ENCODE measurements at places on chromosomes 7 and 10.
A peak's percentile ranks its signal among the peaks of the same experiment; 100 is the strongest.

DNA sequence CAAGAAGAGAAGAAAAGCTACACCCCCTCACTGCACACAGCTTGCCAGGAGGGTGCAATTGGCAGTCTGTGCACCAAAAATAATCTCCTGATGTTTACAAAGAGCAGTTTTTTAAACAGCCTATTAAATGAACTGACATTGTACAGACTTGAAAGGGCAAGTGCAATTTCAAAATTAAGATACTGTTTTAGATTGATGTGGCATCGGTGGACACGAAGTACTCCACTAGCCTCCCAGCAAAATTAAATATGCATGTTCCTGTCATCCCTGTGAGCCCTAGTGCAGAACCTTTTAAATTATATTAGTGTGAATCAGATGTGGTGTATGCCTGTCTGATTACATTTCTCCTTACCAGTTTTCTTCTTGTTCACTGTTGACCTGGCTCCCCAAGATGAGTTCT, 87.9 kb downstream of the WIPF3 start:
- no peak for DNase-seq

DNA sequence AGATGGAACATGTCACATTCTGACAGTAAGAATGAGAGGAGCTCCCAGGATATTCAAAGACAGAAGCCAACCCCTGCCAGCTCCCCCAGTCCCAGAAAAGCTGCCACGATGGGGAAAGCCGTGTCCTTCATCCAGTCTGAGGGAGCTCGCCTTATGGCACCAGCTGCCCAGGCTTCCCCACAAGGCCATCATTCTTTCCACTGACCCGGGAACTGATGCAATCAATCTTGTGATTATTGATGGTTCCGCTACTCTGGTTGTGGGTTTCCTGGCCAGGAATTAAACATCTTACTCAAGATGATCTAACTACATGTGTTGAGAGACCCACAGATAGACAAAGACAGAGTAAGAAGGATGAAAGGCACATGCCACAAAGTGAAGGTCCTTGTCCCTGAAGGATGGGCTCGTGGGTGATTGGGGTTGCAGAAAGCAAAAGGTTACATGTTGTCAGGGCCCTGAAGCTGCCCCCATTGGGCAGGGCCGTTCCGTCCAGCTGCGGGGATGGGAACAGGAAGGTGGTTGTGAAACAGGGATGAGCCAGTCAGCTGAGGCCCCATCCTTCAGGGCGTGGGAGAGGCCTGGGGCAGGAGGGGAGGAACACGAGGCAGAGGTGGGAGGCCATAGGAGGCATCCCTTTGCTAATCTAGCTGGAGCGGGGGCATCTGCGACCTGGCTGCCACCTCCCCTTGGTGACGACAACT, 127.6 kb downstream of the OAT start:
- no peak for DNase-seq

GRCh38 chr7:98727146-98727709, 110.1 kb downstream of the NPTX2 start:
- no peak for DNase-seq

GRCh38 chr10:28533571-28534304, 820 bp downstream of the WAC start:
- peak; percentile 73 for DNase-seq

- no peak for DNase-seq
Observed at GRCh38 chr7:41175435-41175834, 527.5 kb downstream of the INHBA start.

DNA sequence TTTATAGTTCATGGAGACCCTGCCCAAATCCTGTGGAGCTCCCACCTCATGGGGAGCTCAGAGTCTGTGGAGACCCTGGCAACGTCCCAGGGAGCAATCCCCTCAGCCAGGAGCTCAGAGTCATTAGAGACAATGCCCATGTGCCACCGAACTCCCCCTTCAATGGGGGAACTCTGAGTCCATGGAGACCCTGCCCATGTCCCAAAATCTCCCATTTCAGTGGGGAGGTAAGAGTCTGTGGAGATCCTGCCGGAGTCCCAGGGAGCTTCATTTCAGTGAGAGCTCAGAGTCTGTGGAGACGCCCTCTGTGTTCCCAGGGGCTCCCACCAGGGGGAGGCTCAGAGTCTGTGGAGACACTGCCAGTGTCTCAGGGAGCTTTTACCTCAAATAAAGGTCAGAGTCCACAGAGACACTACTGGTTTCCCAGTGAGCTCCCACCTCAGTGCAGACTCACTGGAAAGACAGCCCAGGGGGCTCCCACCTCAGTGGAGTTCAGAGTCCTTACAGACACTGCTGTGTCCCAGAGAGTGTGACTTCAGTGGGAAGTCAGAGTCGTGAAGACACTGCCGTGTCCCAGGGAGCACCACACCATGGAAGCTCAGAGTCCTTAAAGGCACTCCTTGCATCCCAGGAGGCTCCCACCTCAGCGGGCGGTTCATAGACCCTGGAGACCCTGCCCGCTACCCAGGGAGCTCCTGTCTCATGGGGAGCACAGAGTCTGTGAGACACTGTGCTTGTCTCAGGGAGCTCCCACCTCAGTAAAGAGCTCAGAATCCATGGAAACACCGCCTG, 5.0 kb downstream of the MYO1G start:
- peak; percentile 55 for DNase-seq

DNA sequence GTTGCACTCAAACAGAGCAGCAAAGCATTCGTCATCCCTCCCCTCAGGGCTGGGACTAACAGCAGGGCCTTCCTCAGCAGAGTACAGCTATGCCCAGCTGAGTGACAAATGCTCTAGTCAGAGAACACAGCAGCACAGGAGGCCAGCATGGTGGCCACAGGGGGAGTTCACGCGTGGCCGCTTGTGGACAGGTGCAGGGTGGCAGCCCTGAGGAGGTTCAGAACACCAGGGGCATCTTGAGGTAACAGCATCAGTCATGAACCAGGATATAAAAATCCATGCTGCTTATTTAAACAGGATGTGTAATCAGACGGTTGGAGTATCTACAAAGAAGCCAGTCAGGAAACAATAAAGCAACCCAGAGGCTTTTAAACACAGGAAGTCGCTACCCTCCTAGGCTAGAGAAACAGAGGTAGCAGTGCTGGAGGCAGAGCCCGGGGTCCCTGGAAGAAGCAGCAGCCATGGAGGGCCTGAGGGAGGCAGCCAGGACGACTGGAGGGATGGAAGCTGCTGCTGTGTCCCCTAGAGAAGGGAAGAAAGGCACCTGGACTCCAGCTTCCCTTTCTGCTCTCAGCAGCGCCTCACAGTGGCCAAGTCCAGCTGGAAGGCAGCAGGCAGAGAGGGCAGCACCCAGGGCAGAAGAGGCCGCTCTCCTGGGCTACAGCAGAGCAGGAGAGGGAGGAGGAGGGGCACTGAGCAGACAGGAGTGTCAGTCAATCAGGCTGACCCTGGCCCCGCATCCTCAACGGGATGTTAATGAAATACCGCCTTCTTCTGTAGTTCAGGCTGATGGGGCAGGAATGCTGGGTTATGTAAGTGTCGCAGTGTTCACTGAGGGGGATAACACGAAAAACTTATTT, 70.8 kb upstream of the UCN3 start:
- DNase-seq = peak; percentile 13

GRCh38 chr10:34154383-34154900, 660.7 kb downstream of the PARD3 start:
- DNase-seq = no peak

DNA sequence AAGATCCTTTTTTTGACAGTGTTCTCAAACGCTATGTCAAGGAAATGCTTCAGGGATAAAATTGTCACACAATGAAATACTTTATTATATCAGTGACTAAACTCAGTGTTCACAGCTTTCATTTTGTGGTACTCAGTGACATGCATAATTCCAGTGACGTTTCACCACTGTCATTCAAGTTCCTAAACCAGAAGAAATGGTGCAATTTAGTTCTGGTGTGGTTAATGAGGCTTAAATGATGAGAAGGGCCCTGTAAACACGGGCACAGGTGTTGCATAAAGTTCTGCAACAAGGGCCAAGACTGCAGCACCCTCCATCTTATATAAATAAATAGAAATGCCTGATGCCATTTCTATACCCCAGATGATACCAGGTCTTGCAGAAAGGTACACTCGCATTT, 1247.1 kb downstream of the GATA3 start:
- DNase-seq = no peak

- peak; percentile 52 for DNase-seq
Observed at GRCh38 chr10:97494863-97495506, 3.2 kb downstream of the MMS19 start.

DNA sequence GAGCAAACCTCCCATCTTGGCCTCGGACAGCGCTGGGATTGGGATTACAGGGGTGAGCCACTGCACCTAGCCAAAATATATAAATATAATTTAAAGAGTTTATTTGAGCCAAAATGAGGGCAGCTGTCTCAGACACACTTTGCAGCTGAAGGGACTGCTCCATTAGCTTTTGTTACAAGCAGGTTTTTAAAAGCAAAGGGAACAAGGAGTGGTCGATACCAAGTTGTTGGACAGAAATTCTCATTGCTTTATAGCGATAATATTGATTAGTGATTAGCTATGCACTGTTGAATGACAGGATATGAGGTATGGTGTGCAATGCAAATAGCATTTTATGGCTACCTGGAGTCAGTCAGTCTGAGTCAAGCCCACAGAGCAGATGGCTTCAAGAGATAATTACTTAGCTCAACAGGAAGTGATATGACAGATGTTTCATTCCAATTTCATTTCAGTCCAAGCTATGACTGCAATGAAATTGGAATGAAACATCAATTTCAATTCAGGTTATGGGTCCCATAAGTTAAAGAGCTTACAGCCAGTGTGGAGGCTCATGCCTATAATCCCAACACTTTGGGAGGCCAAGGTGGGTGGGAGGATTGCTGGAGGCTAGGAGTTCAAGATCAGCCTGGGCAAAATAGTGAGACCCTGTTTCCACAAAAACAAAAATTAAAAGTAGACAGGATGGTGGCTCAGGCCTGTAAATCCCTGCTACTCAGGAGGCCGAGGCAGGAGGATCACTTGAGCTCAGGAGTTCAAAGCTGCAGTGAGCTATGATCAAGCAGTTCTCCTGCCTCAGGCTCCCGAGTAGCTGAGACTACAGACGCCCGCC, 23.1 kb downstream of the TYW1 start:
- no peak for DNase-seq

GRCh38 chr7:106089647-106090046, 22.5 kb downstream of the SYPL1 start:
- peak; percentile 66 for DNase-seq

- DNase-seq = no peak
Observed at GRCh38 chr7:96017877-96018276, 245.5 kb downstream of the DYNC1I1 start.

DNA sequence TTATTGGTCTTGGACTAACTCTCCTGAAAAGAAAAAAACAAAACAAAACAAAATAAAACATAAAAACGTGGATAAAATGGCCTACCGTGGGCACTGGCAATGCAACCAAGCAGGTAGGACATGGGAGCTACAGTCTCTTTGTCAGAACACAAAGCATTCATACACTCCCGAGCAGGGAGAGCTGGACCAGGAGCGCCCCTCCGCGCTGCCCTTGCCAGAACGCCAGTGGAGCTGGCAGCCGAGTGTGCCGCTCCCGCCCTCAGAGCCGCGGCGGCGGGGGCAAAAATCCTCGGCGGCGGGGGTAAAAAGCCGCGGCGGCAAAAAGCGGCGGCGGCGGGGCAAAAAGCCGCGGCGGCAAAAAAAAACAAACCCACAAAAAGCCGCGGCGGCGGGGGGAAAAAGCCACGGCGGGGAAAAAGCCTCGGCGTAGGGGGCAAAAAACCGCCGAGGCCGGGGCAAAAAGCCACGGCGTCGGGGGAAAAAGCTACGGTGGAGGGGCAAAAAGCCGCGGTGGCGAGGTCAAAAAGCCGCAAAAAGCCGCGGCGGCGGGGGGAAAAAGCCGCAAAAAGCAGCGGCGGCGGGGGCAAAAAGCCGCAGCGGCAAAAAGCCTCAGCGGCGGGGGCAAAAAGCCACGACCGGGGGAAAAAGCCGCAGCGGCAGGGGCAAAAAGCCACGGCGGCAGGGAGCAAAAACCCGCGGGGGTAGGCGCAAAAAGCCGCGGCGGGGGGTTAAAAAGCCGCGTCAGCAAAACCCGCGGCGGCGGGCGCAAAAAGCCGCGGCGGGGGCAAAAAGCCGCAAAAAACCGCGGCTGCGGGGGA, 418.1 kb downstream of the ZNF716 start:
- no peak for DNase-seq

- DNase-seq = no peak
Observed at GRCh38 chr7:14690486-14690885, 212.1 kb downstream of the DGKB start.

GRCh38 chr7:831596-832166, 595 bp upstream of the SUN1 start:
- no peak for DNase-seq

GRCh38 chr10:132452651-132453469, 55.9 kb downstream of the PWWP2B start:
- peak; percentile 91 for DNase-seq

DNA sequence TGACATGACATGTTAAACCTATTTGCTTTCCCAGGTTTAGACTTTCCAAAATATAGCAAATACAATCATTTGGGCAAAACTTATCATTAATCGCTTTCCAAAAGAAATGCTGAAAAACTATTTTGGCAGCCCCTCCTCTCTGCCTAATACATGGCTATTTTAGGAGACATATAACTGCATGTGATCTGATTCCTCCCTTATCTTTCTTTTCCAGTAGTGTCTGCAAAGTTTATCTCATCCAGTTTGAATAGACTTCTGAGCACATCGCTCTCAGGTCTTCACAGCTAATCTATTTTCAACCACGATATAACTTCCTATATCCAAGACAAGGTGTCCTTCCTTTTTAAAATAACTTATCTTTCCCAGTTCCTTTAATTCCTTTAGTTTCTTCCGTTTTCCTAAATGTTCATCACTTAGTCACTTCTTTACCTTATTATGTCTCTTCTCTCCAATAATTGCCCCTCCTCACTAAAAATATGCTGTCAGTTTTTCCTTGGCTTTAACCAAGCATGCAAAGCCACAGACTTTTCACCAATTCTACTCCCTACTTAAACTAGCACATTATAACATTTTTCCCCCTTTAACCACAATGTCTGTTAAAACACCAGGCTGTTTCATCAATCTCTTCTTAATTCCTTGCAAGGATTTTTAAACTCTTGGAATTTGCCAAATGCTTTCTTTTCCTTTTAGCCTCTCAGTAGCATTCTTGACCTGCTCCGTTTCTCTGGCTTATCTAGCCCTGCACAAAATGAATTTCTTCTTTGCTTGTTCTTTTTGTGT, 24.4 kb downstream of the GNG11 start:
- DNase-seq = no peak

DNA sequence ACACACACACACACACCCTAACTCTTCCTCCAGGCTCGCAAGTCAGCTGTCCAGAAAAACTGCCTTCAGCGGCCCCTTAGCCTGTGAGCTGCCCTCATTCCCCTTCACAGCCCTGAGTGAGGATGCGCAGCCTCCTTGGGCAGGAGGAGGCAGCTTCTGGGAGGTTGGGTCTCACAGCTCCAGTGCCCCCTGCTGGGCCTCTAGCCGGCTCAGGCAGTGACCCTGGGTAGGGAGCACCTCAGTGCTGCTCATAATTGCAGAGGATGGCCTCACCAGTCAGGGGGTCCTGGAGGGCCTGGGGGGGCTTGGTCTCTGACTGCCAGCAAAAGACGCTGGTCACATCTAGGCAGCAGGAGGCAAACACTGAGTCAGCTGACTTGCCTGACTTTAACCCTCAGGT, 43.7 kb downstream of the ZNF273 start:
- DNase-seq = peak; percentile 60

- DNase-seq = no peak
Observed at GRCh38 chr7:36972140-36972518, 247.8 kb upstream of the AOAH start.

- no peak for DNase-seq
Observed at GRCh38 chr10:49139028-49139845, 5.4 kb upstream of the FAM170B start.

GRCh38 chr10:20625868-20626267, 271.2 kb downstream of the NEBL start:
- no peak for DNase-seq

- no peak for DNase-seq
Observed at GRCh38 chr10:97879241-97879640, 29.6 kb downstream of the GOLGA7B start.

Measured in OCI-LY7 (cell line).